Caudate nucleus (tissue), 63 donors: ENCODE measurements at places on chromosomes 11 and 22.

DNA sequence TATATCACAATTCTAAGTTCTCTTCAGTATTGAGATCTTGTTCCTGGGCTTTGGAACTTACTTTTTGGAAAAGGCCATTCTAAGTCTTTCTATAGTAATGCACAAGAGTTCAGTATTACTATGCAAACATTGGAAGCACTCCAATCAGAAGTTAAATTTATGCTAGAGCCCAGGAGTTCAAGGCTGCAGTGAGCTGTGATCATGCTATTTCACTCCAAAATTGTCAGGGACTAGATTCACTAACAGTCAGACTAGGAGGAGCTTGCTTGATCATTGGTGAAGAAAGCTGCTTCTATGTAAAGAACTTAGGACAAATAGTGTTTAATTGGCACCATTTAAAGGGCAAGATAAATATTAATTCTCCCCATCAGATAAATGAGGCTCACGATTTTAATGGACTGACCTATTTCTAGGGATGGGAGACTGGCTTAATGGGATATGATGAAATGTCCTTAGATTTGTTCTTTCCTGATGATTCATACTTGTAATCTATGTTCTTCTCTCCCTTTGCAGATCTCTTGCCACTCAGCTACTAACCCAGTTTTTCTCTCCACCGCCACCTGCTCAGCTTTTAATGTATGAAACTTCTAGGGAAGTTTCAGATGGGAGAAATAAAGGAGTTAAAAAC is 32.6 kb upstream of the TMEM123 start:
- no peak for DNase-seq

- no peak for DNase-seq
Observed at GRCh38 chr22:31344256-31344577, 1.9 kb downstream of the PATZ1 start.

- no peak for DNase-seq
Observed at GRCh38 chr11:3623767-3624458, 17.9 kb downstream of the ART5 start.

DNA sequence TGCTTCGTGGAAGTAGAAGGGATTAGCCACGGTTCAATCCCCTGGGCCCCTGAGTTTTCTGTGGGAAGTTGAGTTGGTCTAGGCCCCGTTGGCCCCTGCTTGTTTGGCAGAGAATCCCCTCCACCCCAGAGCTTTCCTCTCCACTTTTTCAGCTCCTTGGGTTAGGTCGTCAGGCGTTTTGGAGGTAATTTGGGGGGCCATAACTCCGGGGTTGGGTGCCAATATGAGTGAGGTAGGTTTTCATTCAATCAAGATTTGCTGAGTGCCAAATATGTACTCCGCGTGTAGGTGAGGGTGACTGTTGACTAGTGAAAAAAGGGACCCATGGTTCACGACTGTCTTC is 590 bp downstream of the ATG13 start:
- no peak for DNase-seq

DNA sequence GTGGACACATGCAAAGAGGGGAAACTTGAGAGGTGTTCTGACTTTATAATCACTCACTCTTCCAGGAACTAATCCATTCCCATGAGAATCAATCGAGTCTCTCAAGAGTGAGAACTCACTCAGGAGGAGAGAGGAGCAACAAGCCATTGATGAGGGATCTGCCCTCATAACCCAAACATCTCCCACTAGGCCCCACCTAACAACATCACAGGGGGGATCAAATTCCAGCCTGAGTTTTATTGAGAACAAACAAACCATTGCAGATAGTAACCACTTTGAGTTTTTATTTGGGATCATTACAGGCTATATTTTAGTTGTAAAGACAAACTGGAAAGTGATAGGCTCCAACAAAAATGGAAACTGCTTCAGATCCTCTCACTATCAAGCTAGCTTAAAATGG is 328.8 kb upstream of the CTSC start:
- no peak for DNase-seq

DNA sequence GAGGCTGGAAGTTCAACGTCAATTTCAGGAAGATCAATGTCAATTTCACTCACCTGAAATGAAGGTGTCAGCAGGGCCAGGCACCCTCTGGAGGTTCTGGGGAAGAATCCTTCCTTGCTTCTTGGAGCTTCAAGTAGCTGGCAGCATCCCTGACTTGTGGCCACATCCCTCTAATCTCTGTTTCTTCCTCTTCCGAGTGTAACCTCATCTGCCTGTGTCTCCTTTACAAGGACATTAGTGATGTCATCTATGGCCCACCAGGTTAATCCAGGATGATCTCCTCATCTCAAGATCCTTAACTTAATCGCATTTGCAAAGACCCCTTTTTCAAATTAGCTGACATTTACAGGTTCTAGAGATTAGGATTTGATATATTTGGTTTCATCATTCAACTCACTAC is 240.8 kb upstream of the MTNR1B start:
- DNase-seq: no peak

DNA sequence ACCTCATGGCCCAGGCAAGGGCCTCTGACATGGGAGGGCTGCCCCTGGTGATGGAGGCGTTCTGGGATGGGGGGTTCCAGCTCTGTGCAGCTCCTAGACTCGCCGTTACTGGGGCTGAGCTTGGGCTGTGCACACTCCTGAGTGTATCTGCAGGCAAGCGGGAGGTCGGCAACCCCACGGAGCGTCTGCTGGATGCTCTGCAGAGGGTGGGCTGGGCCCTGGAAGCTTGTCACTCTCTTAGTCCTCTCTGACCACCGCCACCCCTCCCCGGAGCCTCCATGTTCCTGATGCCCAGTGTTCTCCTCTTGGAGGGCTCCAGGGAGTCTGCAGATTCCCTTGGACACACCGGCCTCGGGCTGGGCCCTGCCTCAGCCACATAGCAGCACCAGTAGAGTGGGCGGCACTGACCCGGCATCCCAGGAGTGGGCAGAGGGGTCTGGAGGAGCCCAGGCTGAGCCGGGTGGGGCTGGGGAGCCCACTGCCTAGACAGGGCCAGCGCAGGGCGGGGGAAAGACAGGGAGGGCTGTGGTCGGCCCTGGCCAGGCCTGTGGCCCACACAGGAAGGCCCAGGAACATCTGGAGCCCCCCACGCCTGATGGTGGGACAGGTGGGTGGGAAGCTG is 20.6 kb upstream of the MUC5B start:
- DNase-seq: no peak

DNA sequence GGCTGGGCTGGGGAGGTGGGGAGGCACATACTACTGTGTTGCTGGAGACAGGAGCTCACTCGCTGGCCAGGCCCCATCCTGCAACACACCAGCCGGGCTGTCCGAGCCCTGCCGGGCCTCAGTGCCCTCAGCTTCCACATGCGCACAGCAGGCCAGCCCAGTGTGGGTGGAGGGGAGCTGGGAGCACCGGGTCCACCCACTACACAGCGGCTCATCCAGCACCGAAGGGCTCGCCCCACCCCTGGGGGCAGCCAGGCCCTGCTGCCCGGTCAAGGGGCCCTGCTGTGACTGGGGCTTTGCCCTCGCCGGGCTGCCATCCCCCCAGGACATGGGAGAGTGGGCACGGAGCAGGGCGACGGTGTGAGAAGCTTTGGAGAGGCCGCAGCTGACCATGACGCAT is 9.3 kb downstream of the TTLL8 start:
- no peak for DNase-seq

GRCh38 chr11:110977661-110978060 is 265.4 kb upstream of the ARHGAP20 start:
- DNase-seq: no peak

GRCh38 chr11:84164728-84165127 is 878.6 kb upstream of the CCDC90B start:
- DNase-seq: no peak

GRCh38 chr11:27161071-27161470 is 120.5 kb downstream of the BBOX1 start:
- DNase-seq: no peak

DNA sequence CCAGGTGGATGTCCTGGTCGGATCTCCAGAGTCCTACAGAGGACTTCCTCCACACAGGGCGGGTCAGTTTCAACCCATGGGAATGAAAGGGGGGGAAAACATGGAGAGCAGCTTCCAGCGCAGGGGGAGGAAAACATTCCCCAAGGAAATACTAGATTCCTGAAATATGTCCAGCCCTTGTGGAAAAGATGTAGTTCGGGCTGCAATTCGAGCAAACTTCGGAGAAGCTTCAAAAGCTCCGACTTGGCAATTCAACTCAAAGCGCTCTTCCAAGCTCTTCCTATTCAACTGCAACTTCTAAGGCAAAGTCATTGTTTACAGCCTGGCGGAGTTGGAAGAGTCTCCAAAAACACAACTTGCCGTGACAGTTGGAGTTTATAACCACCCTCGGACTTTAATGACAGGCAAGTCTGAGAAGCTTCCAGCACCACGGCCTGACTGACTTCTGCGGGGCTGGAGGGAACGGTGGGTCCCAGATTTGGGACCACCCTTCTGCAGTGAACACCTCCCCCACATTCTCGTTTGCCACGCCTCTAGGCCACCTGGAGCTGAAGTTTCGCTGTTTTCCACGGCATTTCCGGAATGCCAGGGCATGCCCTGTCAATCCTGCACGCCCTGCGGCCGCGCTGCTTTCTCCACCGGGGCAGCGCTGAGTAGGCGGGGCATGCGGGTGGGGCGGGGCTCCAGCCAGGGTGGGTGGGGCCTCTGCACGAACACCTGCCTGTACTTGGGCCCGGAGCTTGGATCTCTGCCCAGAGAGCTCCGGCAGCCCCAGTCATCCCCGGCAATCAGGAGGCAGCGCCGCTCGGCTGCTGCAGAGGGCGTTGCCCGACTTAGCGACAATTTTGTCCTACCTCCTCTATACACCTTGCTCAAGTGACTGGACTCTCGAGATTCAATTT is 49.0 kb upstream of the BIRC3 start:
- no peak for DNase-seq

GRCh38 chr11:19922689-19923035 is 210.0 kb downstream of the NAV2 start:
- DNase-seq: no peak

- no peak for DNase-seq
Observed at GRCh38 chr22:38176170-38176741, 5.4 kb downstream of the PLA2G6 start.

GRCh38 chr11:96124155-96124554 is 200.2 kb upstream of the MTMR2 start:
- no peak for DNase-seq

DNA sequence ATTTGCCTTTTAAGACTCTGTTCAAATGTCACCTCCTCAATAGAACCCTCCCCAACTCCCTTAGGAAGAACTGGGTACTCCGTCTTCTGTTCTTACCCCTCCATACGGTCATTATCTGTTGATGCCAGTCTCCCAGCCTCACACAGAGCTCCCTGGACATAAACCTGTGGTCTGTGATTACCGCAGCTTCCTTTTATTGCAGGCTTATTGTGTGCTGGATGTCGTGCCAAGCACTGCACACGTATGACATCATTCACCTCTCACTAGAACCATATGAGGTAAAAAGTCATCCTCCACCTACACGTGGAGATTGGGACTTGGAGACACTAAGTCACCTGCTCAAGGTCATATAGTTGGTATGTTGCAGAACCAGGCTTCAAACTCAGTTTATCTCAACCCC is 15.3 kb downstream of the PTPN5 start:
- no peak for DNase-seq

GRCh38 chr22:49294656-49295464 is 532.8 kb downstream of the BRD1 start:
- DNase-seq: no peak

DNA sequence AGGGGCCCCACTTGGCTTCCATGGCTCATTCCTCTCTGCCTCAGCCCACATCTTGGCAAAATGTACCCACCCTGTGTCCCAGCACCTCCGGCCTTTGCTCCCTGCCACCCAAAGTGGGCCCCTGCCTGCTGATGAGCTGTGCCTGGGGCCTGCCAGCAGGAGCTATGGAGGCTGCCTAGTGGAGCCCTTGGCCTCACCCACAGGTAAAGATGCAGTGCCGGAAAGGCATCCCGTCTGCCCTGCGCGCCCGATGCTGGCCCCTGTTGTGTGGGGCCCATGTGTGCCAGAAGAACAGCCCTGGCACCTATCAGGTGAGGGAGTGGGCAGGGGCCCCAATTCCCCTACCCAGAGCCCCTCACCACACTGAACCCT is 1.3 kb downstream of the TBC1D10C start:
- DNase-seq: no peak

- DNase-seq: no peak
Observed at GRCh38 chr11:18270102-18270501, 4.0 kb downstream of the SAA1 start.

GRCh38 chr11:130388607-130389205 is 39.7 kb downstream of the ADAMTS8 start:
- DNase-seq: no peak

DNA sequence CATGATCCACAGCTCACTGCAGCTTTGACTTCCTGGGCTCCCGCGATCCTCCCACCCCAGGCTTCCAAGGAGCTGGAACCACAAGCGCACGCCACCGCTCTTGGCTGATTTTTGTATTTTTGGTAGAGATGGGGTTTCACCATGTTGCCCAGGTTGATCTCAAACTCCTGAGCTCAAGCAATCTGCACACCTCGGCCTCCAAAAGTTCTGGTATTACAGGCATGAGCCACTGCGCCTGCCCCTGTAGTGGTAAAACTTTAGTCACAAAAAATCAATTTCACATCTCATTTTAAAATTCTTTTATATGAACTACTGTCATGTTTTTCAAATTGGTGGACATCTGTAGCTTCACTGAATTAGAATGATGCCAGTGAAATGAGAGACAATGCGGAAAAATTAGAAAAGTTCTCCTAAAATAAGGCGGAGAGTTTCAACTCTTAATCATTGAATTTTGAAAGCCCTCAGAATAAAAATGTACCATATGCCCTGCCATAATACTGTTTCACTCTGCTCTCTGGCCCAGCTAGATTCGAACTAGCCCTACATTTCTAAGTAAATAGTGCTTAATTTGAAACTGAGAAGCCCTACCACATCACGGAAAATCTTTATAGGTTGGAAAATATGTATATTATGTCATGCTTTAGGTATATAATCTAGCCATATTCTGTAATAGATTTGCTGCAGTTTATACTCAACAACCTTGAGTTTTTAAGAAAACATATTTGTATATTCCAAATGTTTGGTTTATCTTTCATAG is 78.7 kb downstream of the HORMAD2 start:
- DNase-seq: no peak

DNA sequence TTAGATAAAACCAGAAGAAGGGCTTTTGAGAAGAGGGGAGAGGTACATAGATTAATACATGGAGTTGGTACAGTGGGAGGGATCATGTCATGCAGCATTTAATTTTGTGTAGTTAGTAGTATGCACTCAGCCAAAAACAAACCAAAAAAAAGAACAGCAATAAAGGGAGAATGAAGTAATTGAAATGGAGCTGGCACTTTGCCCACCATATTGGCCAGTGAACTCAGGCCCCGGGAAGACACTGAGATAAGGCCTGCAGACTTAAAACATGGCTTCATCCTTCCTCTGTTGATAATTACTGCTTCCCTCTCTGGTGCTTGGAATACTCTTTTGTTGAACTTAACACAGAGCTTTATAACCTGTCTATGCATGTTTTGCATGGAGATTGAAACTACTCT is 3.1 kb downstream of the PANX1 start:
- DNase-seq: no peak

GRCh38 chr11:85086504-85087284 is 540.5 kb downstream of the DLG2 start:
- DNase-seq: no peak

DNA sequence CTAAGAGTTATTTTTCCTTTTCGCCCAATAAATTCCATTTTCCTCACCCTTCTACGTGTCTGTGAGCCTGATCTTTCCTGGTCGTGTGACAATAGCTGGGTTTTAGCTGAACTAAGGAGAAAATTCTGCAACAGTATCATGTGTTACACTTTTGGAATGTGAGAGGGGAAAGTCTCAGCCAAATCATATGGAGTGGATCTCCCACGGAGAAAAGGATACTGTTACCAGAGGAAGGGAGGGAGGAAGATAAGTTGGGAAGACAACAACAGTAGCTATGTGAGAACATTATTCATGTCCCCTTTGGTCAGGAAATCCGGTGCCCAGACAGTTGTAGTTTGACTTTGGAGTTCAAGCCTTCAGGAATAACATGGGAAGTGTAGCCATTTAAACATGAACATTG is 584.0 kb upstream of the RAG2 start:
- DNase-seq: no peak
